ENCODE measurements at places on chromosomes 5 and 9. TPM values are rescaled to one million over a fixed set of nuclear protein-coding genes. Genes with fewer than 3 reads are reported as not detected.

PRRX2 gene
- 1.8 TPM for total RNA-seq

UHRF2 gene
- 45.1 TPM for total RNA-seq

PITX1 gene
- total RNA-seq = not detected

ENTPD8 gene
- 5.2 TPM for total RNA-seq

SLC22A4 gene
- 2.4 TPM for total RNA-seq

EHMT1 gene
- total RNA-seq = 92.9 TPM

PCDHB6 gene
- 2.0 TPM for total RNA-seq

SLC34A3 gene
- total RNA-seq = 0.13 TPM

DNA sequence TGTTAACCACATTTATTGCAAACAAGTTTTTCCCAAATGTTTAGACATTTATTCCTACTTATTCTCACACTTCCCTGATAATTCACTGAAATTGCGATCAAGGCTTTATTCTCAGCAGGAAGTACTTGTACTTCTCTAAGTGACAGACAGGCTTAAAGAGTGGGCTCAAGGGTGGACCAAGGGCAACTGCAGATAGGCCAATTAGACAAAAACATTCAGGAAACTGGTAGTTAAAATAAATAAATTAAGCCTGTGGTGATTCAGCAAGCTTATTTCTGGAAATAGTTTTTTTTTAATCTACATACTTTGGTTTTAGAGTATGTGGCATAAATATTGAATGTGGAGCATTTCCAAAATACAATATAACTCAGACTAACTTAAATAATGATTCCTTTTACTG is 136.1 kb downstream of the UGCG start:
- no peaks in the 10 kb centered on the region for H3K27me3 ChIP-seq
- H3K4me1 ChIP-seq = no peaks in the 10 kb centered on the region
- H3K27ac ChIP-seq = no peak overlapping the region
- no peaks in the 10 kb centered on the region for H3K36me3 ChIP-seq

DNA sequence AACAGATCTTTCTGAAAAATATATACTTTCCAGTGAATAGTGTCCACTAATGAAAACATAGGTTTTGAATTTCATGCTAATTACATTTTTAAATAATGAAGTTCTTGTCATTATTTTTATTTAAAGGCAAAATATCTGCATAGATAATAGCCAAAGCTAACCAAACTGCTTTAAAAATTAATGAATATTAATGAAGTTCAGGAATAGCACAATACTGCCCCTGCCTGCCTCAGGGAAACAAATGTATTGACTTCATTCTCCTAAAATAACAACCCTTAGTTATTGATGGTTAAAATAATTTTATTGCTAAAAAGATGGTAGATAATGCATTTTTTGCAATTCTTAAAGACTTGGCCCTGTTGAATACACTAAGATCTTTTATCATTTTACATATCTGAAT is 103.6 kb upstream of the SSBP2 start:
- H3K27me3 ChIP-seq = no peaks in the 10 kb centered on the region
- H3K4me3 ChIP-seq = no peak overlapping the region
- H3K27ac ChIP-seq = no peak overlapping the region
- no peaks in the 10 kb centered on the region for H3K4me1 ChIP-seq
- peak; percentile 19 for DNase-seq

DNA sequence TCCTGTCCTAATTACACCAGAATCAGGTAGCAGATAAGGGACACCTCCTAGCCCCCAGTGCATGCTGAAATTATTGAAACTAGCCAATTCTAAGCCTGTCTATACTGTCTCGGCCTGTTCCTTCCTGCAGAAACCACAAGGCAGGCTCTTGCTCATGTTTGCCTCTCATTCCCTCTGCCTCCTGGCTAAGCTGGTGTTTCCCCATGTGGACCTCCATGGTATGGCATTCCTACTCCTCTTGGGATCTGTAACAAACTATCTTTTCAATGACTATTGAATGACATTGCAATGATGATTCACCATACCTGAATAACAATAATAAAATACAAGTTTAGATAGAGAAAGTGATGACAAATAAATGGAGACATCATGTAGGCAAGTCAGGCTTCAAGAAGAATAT is 35.6 kb upstream of the ADAMTS16 start:
- no peak overlapping the region for H3K27ac ChIP-seq
- no peaks in the 10 kb centered on the region for H3K27me3 ChIP-seq
- DNase-seq = no peak

DNA sequence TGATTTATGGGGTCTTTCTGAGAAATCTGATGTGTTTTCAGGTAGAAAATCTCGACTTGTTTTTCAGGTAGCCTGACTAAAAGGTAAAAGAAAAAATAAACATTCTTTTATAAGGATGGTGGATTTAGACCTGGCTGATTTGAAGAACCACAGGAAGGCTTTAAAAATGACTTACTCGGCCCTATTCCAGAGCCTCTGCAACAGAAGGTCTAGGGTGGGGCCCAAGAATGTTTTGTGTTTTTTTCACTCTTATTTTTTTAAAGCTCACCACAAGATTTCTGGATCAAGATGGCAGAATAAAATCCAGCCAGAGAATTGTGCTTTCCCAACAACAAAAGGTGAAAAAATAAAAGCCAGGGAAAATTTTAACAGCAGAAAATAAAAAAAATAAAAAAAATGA is 59.1 kb downstream of the FNBP1 start:
- H3K4me3 ChIP-seq = no peak overlapping the region
- no peaks in the 10 kb centered on the region for H3K27me3 ChIP-seq
- H3K4me1 ChIP-seq = no peaks in the 10 kb centered on the region
- DNase-seq = no peak

- no peak for DNase-seq
- no peaks in the 10 kb centered on the region for H3K36me3 ChIP-seq
- H3K4me3 ChIP-seq = no peak overlapping the region
- no peak overlapping the region for H3K27ac ChIP-seq
- no peaks in the 10 kb centered on the region for H3K27me3 ChIP-seq
- no peaks in the 10 kb centered on the region for H3K4me1 ChIP-seq
These were observed 18.5 kb upstream of the CDC42SE2 start for GRCh38 chr5:131245312-131245711.

- H3K4me1 ChIP-seq = no peaks in the 10 kb centered on the region
- no peaks in the 10 kb centered on the region for H3K36me3 ChIP-seq
- no peaks in the 10 kb centered on the region for H3K27me3 ChIP-seq
- no peak overlapping the region for H3K27ac ChIP-seq
These were observed 236.4 kb downstream of the CAAP1 start for GRCh38 chr9:26656003-26656870.

DNA sequence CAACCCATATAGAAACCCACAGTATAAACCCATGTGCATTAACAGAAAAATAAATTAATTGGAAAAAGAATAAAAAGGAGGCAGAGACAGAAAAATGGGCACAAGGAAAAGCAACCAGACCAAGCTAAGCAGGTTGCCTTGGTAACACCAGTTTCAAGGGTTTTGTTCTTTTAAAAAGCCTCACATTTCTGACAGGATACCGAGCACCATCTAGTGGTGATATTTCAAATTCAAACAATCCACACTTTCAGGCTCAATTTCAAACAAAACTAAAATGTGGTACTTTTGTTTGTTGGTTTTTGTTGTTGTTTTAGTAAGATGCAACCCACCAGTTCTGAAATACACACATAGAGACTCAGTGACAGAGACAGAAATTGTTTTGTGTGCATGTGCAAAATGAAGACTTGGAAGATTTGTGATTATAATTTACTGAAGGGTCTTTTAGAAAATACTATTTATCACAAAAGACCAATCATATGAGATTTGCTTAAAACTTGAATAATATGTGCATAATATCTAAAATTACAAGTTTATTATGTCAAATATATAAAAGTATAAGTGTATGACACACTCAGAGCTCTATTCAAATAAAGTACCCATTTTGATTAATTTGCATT is 318.2 kb downstream of the SLCO4C1 start:
- H3K36me3 ChIP-seq = no peaks in the 10 kb centered on the region
- no peaks in the 10 kb centered on the region for H3K27me3 ChIP-seq
- DNase-seq = peak; percentile 64

DNA sequence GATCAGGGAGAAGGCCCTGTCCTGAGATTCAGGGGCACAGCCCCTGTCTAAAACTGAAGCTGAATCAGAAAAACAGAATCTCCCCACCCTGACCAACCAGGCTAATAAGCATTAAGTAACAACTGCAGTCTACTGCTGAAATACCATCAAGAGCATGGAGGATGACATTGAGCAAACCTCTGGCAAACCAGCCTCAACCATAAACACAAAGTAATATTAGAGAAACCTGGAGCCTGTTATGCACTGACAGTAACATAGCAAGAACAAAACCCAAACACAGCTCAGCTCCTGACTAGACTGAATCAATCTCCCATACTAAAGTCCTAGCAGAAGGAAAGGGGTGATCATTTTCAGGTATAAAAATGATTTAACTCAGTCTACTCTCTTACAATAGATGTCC is 24.8 kb upstream of the CCL21 start:
- no peak overlapping the region for H3K27ac ChIP-seq
- H3K36me3 ChIP-seq = no peaks in the 10 kb centered on the region
- no peak overlapping the region for H3K4me3 ChIP-seq

DNA sequence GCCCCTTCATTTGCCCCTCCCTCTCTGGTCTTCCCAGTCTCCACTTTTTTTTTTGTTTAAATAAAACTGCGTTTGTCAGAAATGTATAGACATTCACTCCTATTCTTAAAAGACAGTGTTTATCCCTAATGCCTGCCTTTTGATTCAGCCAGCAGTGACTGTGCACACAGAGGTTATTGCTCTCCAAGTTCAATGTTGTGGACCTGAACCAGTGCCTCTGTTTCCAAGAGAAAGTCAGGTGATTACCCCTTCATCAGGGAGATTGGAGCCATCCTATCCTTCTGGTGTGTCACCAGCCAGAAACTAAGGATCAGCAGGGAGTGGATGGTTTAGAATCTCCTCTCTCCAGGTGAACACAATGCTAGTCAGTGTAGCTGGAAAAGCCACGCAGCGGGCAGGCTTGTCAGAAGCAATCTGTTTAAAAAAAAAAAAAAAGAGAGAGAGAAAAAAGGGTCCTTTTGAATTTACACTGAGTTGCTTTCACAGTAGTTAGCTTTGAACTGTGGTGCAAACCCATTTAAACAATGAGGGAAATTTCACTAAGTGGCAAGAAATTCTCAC is 167.5 kb upstream of the DMRT1 start:
- no peak overlapping the region for H3K27ac ChIP-seq
- no peaks in the 10 kb centered on the region for H3K36me3 ChIP-seq
- DNase-seq = no peak
- H3K27me3 ChIP-seq = no peaks in the 10 kb centered on the region
- no peaks in the 10 kb centered on the region for H3K4me1 ChIP-seq
- H3K4me3 ChIP-seq = no peak overlapping the region

GRCh38 chr5:72387985-72388384 is 67.8 kb downstream of the PTCD2 start:
- H3K27me3 ChIP-seq = no peaks in the 10 kb centered on the region
- H3K36me3 ChIP-seq = no peaks in the 10 kb centered on the region
- no peaks in the 10 kb centered on the region for H3K4me1 ChIP-seq
- DNase-seq = no peak

- no peaks in the 10 kb centered on the region for H3K27me3 ChIP-seq
- H3K4me1 ChIP-seq = no peaks in the 10 kb centered on the region
- H3K36me3 ChIP-seq = no peaks in the 10 kb centered on the region
- H3K27ac ChIP-seq = no peak overlapping the region
- no peak for DNase-seq
- no peak overlapping the region for H3K4me3 ChIP-seq
These were observed 323.7 kb downstream of the ARRDC3 start for GRCh38 chr5:91059409-91059808.

DNA sequence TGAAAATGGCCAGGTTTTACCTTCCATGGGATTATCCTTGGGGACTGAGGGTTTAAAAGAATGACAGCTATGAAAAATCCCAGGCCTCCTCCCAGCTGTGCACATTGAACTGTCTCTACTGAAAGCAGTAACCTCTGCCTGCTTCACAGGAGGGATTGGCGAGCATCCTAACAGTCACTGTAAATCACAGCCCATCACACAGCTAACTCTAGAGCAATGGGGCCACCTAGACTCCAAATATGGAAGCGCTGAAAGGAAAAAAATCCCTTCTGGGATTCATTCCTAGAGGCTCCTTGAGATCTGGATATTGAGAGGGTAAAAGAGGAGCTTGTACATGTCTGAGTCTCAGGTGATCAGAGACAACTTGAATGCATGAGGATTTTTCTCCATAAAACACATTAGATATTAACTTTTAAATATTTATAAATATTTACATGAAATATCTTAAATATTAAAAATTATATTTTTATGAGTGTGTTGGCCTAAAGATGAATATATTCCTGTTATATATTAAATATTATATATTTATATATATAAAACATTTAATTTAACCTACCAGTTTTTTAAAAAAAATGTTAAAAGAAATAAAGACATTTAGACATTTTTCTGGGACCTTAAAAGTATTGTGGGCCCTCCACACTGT is 133.8 kb upstream of the SLC24A2 start:
- peaks cover 2% of the 10 kb centered on the region for H3K4me1 ChIP-seq
- H3K36me3 ChIP-seq = no peaks in the 10 kb centered on the region
- no peak overlapping the region for H3K27ac ChIP-seq
- H3K27me3 ChIP-seq = no peaks in the 10 kb centered on the region

GRCh38 chr5:180175015-180175431 is 34.0 kb downstream of the RASGEF1C start:
- no peaks in the 10 kb centered on the region for H3K27me3 ChIP-seq
- no peaks in the 10 kb centered on the region for H3K36me3 ChIP-seq
- H3K27ac ChIP-seq = no peak overlapping the region
- no peak for DNase-seq
- no peak overlapping the region for H3K4me3 ChIP-seq

GRCh38 chr5:172150514-172151425 is 37.3 kb downstream of the STK10 start:
- H3K36me3 ChIP-seq = no peaks in the 10 kb centered on the region
- H3K27me3 ChIP-seq = no peaks in the 10 kb centered on the region
- no peak overlapping the region for H3K4me3 ChIP-seq
- H3K27ac ChIP-seq = peak overlapping the region; percentile 30
- DNase-seq = no peak

DNA sequence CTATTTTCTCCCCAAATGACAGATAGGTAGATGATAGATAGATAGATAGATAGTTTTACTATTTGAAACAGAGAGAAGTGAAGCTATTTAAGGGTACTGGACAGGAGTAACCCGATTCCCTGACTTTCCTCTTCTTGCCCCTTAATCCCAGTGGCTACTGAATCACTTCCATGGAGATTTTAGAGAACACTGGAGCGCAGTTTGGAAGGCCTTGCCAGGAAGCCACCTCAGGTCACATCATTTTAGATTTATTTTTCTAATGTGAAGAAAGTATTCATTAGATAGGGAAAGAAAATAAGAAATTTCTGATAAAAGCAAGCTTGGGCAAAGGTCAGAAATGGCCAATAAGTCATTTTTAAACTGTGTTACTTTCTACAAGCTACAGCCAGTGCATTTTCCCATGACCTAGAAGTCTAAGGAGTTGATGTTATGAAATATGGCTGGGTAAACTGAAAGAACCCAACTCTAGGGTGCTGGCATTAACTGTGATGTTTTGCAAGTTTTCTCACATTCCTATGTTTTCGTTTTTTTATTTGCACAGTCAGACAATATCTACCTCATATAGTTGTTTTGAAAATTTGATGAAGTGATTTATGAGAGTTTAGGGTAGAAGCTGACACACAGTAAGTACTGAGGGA is 544.7 kb upstream of the PTGER4 start:
- H3K27me3 ChIP-seq = no peaks in the 10 kb centered on the region
- DNase-seq = peak; percentile 7
- H3K4me3 ChIP-seq = no peak overlapping the region
- no peaks in the 10 kb centered on the region for H3K36me3 ChIP-seq
- H3K4me1 ChIP-seq = no peaks in the 10 kb centered on the region

- H3K4me3 ChIP-seq = no peak overlapping the region
- no peak for DNase-seq
- no peaks in the 10 kb centered on the region for H3K4me1 ChIP-seq
- H3K27ac ChIP-seq = no peak overlapping the region
- no peaks in the 10 kb centered on the region for H3K27me3 ChIP-seq
- no peaks in the 10 kb centered on the region for H3K36me3 ChIP-seq
These were observed 22.9 kb downstream of the KIF2A start for GRCh38 chr5:62328772-62329491.
